ENCODE measurements at places on chromosomes 7 and 10. TPM values are rescaled to one million over a fixed set of nuclear protein-coding genes. Genes with fewer than 3 reads are reported as not detected.

Gene ATXN7L1
- total RNA-seq = 11.6 TPM

Gene IKZF1
- total RNA-seq = 57.8 TPM

Gene FAM221A
- 16.8 TPM for total RNA-seq

Gene CAMK1D
- total RNA-seq = 8.7 TPM

Gene NCF1
- 3.3 TPM for total RNA-seq

Gene ZNF92
- 4.1 TPM for total RNA-seq

DNA sequence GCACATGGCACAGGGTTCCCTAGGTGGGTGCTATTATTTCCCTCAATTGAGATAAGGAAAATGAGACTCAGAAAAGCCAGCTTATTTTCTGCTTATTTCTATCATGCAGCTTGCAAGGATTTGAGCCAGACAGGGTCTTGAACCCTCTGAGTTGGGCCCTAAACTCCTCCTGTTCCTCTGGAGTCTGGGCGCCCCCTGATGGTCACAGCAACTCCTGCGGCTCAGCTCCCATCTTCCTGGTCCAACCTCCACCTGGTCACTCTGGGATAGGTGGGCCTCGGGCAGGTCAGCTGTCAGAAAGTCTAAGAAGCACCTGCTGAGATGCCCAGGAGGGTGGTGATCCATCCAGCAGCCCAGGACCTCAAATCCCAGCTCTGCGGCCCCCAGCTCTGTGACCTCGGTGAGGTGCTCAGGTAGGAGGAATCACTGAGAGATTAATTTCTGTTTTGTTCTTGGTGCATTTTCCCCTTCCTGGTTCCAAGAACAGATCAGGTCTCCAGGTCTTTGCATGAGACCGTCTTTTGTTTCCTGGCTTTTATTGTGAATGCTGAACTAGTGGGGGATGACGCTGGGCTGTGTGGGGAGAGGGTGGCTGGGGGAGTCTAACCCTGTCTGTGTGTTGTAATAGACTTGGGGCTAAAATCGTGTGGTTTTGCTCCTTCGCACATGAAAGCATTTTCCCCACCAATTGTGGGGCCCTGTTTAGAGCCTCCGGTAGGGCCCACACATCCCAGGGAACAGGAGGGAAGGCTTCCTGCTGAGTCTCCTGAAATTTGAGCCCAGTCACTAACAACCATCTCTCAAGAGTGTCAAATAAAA is 32.8 kb downstream of the TMEM130 start:
- DNase-seq = no peak

DNA sequence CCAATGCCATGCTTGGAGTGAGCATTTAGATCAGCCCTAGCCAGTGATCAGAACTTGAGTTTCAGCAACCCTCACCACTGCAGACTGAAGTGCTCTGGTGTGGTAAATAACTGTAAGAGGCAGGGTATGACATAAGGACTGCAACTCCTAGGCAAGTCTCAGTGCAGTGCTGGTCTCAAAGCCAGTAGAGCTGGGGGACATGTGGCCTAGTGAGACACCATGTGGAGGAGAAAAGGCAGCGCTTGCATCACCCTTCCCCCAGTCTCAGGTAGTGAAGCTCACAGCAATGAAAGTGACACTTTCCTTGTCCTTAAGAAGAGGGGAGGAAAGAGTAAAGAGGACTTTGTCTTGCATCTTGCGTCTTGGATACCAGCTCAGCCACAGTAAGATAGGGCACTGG is 386.8 kb upstream of the POT1 start:
- DNase-seq = no peak

- no peak for DNase-seq
Observed at GRCh38 chr10:65130162-65130758, 1609.1 kb downstream of the REEP3 start.

DNA sequence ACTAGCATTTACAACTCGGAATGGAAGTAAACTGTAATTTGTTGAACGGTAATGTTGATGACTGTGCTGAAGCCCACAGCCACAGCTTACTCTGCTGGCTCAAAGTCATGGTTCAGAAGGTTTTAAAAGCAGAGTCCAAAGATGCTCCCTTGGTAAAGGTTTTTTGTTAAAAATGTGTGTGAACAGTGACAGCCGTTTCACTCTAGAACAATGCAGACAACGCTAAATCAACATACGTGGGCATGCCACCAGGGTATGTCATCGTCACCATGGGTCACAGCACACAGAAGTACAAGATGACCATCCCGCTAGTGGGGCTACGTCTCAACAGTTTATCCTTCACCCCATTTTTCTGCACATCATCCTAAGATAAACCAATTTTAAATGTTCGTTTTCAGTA is 106.5 kb upstream of the LANCL2 start:
- no peak for DNase-seq

DNA sequence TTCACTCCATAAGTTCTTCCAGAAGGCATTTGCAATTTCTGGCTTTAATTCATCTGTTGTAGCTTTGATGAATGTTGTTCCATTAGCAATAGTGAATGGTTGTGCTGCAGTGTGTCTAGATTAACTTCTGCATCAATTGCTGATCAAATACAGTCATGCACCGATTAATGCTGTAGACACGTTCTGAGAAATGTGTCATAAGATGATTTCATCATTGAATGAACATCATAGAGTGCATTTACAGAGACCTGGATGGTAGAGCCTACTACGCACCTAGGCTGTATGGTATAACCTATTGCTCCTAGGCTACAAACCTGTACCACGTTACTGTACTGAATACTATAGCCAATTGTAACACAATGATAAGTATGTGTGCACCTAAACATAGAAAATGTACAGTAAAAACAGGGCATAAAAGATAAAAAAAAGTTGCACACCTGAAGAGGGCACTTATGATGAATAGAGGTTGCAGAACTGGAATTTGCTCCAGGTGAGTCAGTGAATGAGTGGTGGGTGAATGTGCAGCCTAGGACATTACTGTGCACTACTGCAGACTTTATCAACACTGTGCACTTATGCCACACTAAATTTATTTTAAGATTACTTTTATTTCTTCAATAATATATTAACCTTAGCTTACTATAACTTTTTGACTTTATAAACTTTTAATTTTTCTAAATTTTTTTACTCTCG is 170.7 kb downstream of the HERPUD2 start:
- DNase-seq = no peak

- DNase-seq = no peak
Observed at GRCh38 chr10:70772627-70773026, 12.6 kb downstream of the TBATA start.

GRCh38 chr7:24717247-24717622 is 40.0 kb downstream of the GSDME start:
- no peak for DNase-seq

- no peak for DNase-seq
Observed at GRCh38 chr7:113161050-113161449, 42.7 kb upstream of the SMIM30 start.

DNA sequence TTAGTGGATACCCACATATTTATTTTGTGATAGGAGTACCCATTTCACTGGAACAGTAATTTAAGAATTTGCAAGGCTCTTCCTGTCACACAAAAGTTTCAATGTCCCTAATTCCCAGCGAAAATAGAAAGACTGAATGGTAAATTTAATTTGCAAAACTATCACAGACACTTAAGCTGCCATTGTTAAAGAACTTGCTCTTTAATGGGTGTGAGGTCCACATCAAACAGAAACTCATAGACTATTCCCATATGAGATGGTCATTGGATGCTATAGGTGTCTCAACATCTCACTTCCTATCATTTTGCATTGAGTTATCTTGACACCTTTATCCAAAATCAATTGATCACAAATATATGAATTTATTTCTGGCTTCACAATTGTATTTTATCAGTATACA is 415.9 kb downstream of the GPAM start:
- no peak for DNase-seq

DNA sequence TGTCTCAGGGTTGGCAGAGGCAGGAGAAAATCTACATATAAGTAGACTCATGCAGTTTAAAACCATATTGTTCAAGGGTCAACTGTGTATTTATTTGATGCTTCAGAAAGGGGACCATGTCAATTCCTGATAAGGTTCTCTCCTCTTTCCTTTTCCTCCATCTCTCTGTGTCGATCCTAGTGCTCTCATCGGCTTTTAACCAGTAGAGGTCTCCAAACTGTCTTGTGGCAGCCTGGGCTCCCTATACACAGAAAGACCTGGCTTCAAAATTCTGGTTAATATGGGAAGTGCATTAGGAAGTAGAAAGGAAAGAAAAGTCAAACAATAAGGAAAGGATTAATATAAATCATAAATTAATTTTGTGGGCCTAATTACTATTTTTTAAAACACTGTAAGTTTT is 304.4 kb upstream of the C7orf33 start:
- DNase-seq = no peak

DNA sequence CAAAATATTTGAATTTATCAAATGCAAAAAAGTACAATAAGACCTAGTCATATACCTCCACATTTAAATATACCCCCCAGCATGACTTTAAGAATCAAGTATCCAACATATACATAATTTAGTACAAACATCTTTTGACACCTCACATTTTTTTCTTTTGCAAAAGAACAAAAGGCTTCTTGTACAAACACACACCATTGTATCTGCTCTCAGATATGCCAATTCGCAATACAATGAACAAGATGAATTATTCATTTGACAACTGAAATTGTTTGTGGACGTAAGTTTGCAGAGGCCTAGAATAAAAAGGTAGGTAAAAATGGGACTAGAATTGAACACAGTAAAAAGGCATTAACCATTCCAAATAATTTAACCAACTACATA is 154.4 kb downstream of the CACNA2D1 start:
- no peak for DNase-seq

DNA sequence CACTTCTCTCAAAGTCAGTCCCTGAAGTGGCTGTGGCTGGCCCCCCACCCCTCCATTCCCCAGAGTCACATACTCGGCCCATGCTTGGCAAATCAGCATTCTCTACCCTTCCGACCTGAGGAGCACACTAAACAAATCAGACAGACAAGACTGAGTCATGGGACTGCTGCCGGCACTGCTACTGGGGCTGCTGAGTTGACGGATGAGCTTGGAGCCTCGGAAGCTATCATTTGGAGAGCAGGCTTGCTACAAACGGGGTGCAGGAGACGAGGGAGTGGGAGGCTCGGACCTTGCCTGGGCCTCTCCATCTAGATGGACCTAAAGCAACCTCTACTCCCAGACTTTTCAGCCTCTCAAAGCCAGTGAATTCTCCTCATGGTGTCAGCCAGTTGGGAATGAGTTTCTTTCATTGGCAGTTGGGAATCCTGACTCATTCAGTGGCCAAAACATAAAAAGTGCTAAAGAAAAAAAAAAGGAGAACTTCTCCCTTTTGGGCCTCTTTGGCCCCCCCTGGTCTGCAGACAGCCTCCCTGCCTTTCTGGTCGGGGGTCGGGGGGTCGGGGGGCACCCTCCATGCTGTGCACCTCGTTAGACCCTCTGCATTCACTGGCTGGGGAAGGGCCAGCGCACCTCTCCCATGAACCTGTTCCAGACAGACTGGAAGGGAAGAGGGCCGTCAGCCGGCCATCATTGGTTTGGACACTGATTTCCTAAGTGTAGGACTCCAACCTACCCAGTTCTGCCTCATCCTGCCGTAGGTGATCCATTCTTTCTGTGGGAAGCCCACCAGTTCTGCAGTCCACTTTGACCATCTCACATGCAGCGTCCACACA is 52.3 kb upstream of the COL13A1 start:
- DNase-seq = no peak

GRCh38 chr10:86914734-86915133 is 42.7 kb downstream of the MMRN2 start:
- DNase-seq = no peak

DNA sequence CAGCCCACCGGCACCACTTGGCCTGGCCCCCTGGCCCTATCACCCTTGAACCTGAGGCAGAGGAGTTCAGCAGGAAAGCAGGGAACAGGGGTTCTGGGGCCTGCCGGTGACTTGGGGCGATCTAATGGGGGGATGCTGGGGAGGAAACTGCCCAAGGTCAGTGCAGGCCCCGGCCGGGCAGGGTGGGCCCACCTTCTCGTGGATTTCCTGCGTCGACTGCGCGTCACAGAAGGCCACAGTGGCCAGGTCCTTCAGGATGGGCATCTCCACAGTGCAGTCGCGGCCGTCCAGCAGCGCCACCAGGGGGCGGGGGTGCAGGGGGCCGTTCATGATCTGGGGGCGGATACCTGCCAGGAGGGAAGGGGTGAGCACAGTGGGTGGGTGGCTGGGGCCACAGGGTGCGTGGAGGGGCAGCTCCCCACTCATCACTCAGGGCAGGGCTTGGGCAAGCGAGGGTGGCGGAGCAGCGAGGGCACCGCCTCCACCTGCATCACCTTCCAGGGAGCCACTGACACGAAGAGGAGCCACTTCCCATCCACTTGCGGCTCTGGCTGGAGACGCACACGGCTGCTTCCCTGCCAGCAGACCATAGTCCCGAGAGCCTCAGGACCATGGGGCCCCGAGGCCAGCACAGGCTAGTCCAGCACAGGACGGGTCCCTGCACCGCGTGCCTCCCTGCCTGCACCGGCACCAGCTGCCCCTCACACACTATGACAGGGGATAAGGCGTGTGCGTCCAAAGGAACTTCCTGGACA is 61.4 kb downstream of the ZRANB1 start:
- DNase-seq = no peak

All from thoracic aorta (tissue), 2 donors.